CD4-positive, alpha-beta T cell treated with Interleukin-21 for 1 hour (primary cell): ENCODE measurements at places on chromosomes 2 and 18.

DNA sequence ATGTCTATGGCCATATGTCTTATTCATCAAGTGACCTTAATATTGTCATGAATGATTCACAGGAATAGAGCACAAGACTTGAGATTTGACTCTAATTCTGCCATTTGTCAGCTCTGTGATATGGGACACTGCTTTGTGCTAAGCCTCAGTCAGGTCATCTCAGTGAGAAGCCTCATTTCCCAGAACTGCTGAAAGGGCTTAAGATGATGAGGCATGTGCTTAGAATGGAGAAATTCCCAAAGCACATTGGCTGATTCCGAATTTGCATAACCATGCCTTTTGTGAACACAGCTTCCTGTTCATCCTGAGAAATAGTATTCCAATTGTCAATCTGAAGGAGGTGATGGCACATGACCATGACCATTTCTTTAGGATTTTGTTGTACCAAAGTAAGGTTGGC, 218.1 kb downstream of the ALK start:
- DNase-seq: no peak

- DNase-seq: no peak
Observed at GRCh38 chr2:25198209-25198525, 29.8 kb upstream of the POMC start.

DNA sequence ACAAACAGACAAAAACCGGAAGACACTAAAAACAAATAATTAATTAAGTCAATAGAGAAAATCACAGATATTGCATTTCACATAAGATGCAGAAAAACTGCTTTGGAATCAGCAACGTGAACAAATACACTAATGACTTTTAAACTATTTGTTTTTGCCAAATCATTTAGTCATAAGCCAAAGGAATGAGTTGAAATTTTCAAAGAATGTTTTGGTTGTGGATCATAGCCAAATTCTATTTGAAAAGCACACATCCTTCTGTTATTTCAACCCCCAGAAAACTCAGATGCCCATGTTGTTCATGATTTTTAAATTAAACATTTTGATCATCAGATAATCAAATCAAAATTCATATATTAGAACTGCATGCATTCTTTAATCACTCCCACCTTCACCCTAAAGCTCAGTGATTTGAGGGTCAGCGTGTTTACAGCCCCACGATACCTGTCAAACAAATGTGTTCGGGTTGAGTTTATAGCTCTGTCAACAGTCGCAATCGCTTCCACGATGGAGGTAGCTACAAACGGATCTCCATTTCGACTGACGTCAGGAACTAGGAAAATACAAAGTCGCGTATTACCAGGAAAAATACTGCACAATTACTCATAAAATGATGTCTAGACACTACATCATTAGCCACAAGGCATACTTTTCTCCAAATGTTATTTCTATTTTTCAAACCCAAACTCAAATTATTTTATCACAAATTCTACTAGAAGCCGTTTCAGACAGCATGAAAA, 90.2 kb downstream of the PXDN start:
- DNase-seq: no peak

DNA sequence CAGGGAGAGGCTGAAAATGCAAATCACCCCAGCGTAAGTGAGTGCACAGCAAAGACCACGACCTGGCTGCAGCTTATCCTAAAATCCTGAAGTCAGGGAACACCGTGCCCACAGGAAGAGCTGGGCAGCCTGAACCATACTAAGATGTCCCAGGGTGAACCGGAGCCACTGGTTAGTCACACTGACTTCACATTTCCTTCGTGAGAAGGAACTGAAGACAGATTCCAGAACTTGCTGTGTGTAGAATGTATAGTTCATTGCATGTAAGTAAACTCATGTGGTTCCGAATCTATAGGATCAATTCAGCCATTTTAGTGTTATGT, 84.6 kb upstream of the NDUFV2 start:
- no peak for DNase-seq

DNA sequence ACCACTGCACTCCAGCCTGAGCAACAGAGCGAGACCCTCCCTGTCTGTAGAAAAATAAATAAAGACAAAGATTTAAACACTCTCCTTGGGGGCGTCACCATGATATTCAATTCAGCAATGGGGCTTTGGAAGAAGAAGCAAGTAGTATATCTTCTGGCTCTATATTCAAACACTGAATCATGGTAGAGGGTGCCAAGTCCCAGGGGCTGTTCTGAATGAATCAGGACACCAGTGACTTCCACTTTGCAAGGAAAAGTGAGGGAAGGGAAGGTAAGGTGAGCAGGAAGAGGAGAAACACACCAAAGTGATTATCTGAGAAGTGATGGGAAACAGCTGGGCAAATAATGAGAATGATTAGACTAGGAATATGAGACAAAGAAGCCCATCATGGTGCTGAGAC, 80.5 kb downstream of the AAK1 start:
- DNase-seq: no peak
